ENCODE measurements at places on chromosomes 2 and 18.

DNA sequence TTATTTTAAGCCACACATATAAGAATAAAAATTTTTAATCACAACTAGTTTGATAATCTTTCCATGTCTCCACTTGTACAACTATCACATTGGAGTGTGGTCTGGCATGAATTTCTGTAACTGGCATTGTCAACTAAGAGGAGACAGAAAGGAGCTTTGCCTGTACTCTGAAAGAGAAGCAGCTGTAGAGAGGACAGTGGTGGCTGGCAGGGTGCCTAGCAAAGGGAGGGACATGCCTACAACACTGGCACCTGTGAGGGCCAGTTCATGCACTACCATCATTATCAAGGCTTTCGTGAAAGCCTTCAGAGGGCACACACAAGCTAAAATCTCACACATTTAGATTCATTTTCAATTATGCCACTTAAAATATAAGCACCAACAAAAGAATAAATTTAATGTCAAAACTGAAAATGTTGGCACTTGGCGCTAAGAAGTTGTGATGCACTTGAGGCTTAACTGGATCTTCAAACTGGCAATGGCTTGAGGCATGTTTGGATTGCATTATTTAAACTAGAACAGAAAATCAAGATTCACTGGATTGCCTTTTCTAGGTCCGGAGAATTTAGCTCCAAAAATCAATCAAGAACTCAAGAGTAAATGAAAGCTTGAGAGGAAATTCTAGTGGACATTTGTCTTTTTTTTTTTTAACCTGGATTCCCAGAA, 238.6 kb downstream of the ZNF385B start:
- DNase-seq: no peak

DNA sequence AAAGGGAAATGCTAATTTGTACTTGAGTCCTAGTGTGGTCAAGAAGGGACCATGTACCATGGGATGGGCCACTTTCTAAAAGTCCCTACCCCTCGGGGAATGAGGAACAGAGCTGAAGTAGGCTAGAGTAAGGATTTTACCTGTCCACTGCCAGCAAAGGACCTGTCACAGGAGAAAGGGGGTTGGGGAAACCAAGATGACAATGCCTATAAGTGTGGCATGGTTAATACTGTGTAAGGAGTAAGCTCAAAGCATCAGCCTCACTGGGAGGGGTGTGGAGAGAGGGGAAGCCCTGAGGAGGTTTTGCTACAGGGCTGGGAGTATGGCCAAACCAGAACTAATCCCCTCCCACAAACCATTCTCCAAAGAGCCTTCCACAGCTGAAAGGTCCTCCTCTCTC, 15.8 kb downstream of the GKN2 start:
- no peak for DNase-seq

GRCh38 chr2:168796583-168797285, 5.7 kb upstream of the NOSTRIN start:
- no peak for DNase-seq

DNA sequence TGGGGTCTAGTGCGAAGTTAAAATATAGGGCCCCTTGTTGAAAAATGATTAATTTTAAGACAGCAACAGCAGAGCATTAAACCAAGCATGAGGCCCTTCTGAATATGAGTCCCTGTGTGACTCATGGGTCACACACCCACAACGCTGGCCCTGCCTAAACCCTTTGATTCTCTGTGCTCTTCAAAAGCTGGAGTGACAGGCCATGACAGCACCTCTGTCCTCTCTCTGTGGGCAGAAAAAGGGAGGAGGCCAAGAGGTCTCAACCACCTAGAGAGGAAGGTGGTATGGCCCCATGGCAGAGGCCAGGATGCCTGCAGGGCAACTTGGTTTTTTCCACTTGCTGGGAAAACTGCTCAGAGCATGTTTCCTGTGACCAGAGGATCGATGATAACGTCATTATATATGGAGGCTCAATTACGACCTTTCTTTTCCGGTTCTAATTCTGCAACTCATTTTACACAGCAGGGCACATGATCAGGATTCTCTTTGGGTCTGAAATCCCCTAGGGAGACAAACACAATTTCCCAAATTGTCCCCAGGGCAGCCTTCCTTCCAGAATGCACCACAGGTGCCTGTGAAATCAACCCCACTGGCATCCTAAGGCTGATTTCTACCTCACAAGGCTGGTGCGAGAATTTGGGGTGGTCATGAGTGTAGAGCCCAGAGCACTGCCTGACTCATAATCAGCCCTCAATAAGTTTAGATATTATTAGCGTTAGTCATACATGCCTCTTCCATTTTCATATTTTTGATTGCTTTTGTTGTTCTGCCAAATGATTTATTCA, 102.0 kb upstream of the PPP1CB start:
- DNase-seq: no peak

GRCh38 chr2:19355014-19355405, 3.4 kb downstream of the OSR1 start:
- DNase-seq: no peak

DNA sequence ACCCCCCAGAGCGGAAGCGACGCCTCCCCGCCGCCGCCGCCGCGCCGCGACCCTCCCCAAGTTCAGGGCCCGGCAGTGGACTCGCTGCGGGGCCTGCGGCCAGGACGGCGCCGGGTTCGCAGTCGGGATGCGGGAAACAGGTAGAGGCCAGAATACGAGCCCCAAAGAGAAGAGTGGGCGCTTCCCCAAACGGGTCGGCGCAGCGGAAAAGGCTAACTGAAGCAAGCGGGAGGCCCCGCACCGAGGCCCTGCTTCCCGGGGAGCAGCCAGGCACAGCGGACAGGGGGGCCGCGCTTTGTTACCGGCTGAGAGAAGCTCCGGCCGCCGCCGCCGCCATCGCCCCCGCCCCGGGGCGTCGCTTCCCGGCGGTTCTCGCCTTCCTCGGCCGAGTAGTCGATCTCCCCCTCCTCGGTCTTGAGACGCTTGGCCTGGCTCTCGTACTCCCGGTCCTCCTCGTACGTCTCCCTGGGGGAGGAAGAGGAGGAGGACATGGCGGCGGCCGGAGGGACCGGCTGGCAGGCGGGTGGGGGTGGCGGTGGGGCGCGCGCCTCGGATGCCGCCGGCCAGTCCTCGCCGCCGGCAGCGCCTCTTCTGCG, 494 bp downstream of the HNRNPLL start:
- no peak for DNase-seq

- no peak for DNase-seq
These were observed 50.1 kb downstream of the CYP27C1 start for GRCh38 chr2:127170021-127170420.

All from tibial nerve (tissue), 4 donors.